ENCODE measurements at places on chromosomes 2 and 18.

DNA sequence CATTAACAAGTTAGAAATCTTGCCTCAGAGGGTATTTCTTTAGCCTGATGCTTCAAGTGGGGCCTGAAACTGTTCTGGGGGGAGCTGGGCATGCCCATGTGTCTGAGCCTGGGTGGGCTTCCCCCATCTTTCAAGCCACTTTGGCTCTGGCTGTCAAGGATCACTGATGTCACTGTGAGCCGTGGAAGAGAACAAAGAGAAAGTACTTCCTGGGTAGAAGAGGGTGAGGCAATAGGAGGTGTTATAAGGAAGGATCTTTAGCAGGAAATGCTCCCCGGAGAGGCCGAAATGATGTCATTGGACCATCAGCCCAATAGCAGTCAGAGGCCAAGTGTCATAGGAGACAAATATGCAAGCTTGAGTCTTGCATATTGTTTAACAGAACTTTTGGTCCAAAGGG lies 228.4 kb upstream of the MEX3C start:
- no peak for DNase-seq

DNA sequence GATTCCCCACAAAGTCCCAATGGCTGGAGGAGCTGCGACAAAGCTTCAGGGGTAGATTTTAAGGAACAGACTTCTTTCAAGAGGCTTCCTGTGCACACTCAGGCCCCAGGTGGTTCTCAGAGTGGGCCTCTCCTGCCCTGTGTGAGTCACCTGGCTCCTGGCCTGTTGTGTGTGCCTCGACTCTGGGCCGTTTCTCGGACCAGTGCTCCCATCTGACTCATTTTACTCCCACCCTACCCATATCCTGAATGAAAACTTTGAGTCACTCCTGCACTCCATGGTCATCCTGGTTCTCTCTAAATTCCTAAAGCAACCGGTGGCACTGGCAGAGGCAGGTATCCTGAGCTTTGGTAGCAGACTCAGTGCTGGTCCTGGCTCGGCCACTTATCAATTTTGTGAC lies 84.1 kb downstream of the CELF4 start:
- no peak for DNase-seq

GRCh38 chr2:224195925-224196571 lies 157.0 kb upstream of the SERPINE2 start:
- no peak for DNase-seq

DNA sequence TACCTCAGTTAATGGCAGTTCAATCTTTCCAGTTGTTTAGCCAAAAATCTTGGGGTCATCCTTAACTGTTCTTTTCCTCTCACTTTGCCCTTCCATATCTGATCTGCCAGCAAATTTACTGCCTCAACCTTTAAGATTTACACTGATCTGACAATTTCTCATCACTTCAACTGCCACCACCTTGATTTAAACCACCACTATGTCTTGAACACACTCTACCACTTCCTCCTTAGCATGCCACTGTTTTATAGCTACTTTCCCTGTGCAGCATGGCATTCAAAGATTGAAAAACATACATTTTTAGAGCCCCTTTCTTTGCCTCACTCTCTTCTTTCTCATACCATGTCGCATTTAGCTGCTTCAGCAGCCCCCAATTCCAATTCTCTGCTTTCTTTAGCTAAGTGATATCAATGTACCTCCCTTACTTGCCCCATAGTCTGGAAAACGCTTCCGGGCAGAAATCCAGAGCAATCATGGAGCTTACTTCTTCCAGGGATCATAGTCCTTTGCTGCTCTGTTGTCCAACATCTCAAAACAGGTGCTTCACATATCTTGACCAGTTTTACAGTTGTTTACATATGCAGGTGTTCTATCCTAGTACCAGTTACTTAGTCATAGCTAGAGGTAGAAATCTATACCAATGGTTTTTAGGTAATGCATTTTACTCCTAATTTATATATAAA lies 10.9 kb downstream of the PGAP1 start:
- no peak for DNase-seq

- DNase-seq: no peak
These were observed 30.3 kb upstream of the PDK1 start for GRCh38 chr2:172525601-172526000.

DNA sequence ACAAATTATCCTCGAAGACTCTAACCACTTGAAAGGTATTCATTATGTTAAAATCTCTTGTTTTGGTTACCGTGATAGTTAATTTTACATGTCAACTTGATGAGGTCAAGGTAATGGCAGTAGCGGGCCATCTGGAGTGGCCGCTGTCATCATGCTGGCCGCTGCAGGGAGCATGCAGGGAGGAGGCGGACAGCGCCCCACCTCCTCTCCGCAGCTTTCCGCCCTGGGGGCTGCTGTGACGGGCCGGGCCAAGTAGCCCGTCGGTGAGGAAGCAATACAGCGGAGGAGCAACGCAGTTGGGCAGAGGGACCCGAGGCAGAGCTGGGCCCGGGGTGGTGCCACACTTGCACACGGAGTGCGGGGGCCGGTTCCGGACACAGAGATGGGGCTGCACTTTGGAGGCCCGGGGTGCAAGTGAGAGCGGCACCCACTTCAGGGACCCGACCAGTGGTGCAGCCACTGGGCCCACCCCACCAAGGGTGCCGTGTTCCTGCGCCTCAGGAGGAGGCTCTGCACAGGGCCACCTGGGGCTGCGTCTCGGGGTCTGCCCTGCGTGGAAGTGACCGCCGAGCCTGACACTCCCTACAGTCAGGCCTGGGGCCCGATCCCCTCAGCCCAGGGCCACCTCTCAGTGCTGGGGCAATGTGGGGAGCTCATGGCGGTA lies 452.4 kb downstream of the LRATD1 start:
- no peak for DNase-seq

DNA sequence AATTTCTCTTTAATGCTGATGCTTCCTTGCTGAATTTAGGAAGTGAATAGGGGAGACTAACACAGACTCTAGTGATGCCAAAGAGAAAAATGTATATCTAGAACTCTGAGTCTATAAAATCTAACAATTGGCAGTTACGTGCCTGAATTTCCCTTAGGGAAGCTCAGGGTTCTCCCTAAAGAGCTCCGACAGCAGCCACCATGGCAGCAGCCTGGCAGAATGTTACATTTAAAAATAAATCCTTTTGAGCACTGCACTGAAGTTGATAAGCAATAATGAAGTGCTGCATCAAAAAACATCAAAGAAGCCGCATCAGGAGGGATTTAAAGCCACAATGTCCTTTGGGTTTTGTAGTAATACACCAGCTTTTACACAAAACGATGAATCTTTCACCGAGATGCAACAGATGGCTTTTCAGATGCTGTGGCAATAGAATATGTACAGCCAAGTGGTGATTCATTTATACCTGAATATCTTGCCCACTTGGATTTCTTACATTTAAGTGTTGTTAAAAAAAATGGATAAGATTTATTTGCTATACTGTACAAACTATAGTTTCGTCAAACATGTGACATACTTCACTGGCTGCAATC lies 291.2 kb upstream of the SESTD1 start:
- no peak for DNase-seq

- no peak for DNase-seq
These were observed 191.2 kb downstream of the LRRTM1 start for GRCh38 chr2:80113399-80113798.

- DNase-seq: no peak
These were observed 15.3 kb upstream of the PLB1 start for GRCh38 chr2:28480403-28481049.

DNA sequence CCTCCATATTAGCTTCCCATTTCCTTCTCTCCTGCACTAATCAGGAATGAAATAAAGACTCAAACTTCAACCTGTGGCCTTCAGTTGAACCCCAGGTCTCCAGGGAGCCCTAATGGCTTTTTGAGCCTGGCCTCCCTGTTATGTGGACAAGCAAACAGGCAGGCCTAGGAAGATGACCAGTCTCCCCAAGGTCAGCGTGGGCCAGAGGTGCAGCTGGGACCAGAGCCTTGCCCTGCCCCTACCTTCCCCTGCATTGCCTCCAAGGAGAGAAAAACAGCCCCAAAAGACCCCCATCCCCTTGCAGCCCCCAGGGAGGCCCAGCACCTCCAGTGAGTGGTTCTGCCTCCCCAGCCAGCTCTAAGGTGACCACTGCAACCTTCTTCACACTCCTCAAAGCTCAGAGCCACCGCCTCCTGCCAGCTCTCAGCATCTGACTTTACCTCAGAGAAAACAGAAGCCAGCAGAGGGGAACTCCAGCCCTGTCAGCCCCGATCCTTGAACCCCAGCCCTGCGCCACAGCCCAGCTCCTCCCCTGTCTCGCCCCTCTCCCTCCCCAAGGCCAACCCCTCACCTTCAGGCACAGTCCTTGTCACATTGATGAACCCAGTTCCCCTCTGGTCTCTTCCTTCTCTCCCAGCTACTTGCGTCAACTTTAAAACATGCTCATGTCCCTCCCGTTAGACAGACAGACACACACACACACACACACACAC lies 59.5 kb upstream of the ID2 start:
- no peak for DNase-seq

- no peak for DNase-seq
These were observed 85.0 kb downstream of the IKZF2 start for GRCh38 chr2:213066443-213066743.

DNA sequence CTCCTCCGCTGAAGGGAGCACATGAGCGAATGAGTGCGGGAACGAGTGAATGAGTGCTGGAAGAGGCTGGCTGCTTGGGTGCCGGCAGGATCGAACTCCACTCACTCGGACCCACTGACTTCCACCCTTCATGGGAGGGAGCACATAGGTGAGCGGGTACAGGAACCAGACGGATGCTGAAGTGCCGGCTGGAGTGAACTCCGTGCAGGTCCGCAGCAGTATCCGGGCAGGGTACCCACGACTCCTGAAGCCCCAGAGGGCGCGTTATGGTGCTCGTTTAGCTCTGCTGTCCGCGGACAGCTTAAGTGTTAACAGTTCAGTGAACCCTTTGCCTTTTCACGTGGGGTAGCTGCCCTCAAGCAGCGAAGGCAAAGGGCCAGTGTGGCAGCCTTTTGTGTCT lies 23.2 kb downstream of the RPRM start:
- DNase-seq: no peak

- DNase-seq: no peak
These were observed 35.7 kb downstream of the FEZ2 start for GRCh38 chr2:36562240-36562639.

DNA sequence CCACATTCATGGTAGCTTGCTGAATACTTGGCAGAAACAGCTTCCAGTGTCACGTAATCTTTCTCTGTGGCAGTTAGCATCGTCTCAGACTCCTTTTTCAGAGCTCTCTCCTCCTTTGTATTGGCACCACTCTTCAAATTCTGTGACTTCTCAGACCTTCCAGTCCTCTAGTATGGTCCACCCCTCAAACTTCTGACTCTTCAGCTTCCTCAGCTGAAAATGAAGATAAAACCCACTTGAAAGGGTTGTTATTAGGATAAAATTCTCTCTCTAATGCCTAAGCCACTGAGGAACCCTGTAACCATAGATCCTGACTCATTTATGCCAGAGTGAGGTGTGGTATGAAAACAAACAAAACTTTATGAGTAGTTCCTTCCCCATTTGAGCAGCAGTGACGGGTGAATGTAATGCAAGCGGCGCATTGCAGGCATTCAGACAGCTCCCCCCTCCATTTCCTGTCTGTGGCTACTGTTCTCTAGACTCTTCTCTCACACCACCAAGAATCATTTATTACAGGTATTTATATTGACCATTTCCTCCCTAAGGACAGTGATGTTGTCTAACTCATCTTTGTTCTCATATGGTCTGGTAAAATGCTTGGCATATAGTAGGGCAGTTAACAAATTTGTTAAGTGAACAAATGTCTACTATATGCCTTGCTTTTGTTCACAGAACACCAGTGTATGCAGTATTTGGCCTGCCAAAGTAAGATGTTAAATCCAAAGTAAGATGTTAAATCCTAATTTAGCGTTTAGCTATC lies 35.3 kb downstream of the GALNT1 start:
- DNase-seq: no peak

DNA sequence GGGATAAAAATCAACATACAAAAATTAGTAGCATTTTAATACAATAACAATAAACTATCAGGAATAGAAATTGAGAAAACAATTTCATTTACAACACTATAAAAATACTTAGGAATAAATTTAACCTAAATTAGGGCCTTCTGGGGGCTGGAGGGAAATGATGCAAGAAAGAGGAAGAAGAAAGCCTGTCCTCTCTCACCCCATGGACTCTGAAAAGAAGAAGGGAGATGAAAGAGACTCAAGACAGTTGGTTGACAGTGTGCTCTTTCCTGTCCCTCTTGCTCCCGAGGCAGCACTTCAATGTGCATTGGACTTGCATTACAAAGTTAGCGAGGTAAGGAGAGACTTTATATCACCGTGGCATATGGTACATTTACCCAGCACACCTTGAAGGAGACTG lies 88.5 kb downstream of the VAPA start:
- no peak for DNase-seq

DNA sequence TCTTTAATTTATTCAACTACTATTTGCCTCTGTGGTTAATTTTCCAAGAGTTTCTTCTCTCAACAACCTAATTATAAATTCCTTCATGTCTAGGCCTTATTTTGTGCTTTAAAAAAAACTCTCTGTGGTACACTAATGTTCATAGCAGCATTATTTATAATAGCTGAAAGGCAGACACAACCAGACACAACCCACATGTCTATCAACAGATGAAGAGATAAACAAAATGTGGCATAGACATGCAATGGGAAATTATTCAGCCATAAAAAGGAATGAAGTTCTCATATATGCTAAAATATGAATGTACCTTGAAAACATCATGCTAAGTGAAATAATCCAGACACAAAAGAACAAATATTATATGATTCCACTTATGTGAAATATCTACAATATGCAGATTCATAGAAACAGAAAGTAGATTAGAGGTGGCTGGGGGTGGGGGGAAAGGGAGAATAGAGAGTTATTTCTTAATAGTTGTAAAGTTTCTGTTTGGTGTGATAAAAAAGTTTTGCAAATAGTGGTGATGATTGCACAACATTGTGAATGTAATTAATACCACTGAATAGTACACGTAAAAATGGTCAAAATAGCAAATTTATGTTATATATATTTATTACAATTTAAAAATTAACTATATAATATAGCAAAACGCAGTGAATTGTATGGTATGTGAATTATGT lies 28.1 kb upstream of the RASGRP3 start:
- no peak for DNase-seq

- DNase-seq: no peak
These were observed 12.0 kb downstream of the VAPA start for GRCh38 chr18:9925795-9926194.

DNA sequence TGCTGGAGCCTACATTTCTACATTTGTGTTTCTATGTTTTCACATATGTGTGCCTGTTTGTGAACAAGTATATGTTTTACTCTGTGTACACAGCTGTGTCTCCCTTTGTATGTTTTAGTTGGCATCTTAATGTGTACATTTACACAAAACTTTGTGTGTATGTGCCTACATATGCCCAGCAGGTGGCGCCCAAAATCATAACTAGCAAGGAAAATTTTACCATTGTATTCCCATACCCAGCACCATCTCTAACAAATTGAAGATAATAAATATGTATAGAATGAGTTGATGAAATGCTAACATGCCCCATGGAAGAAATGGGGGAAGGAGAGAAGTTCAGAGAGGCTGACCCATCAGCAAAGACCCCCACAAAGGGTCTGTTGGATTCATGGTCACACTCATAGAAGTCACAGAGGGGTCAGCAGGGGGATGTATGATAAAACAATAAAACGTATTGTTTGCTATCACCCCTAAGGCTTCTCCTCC lies 48.1 kb downstream of the PKDCC start:
- DNase-seq: peak; percentile 63

GRCh38 chr2:143875295-143876233 lies 644.4 kb downstream of the ZEB2 start:
- DNase-seq: no peak
